ENCODE measurements at places on chromosomes 6 and 20. TPM values are rescaled to one million over a fixed set of nuclear protein-coding genes. Genes with fewer than 3 reads are reported as not detected.

The LCA5 gene
- 3.6 TPM for total RNA-seq

The EDEM2 gene
- 43.5 TPM for total RNA-seq

The ETV7 gene
- not detected for total RNA-seq

The HMGA1 gene
- 528 TPM for total RNA-seq

The TMEM30A gene
- 99.4 TPM for total RNA-seq

The C6orf163 gene
- total RNA-seq: 4.0 TPM

The TAAR5 gene
- total RNA-seq: not detected

GRCh38 chr6:9983168-9983567, 431.7 kb downstream of the TFAP2A start:
- H3K27ac ChIP-seq: no peak overlapping the region
- H3K27me3 ChIP-seq: no peaks in the 10 kb centered on the region
- no peaks in the 10 kb centered on the region for H3K4me1 ChIP-seq

DNA sequence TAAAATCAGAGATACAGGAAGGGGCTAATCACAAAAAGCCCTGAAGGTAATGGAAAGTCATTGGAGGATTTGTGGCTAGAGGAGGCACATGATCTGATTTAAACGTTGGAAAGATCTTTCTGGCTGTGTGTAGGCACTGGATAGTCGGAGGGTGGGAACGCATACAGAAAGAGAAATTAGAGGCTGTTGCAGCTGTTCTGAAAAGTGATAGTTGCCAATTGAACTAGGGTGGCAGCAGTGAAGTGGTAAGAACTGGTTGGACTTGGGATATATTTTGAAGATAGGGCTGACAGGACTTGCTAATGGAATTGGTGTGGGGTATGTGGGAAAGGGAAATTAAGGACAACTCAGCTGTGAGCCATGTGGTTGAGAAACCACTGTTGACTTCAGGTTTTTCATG, 223.6 kb downstream of the OGFRL1 start:
- H3K36me3 ChIP-seq: no peaks in the 10 kb centered on the region
- H3K27me3 ChIP-seq: peaks cover 2% of the 10 kb centered on the region
- no peak overlapping the region for H3K27ac ChIP-seq
- no peak for DNase-seq
- H3K4me3 ChIP-seq: no peak overlapping the region

DNA sequence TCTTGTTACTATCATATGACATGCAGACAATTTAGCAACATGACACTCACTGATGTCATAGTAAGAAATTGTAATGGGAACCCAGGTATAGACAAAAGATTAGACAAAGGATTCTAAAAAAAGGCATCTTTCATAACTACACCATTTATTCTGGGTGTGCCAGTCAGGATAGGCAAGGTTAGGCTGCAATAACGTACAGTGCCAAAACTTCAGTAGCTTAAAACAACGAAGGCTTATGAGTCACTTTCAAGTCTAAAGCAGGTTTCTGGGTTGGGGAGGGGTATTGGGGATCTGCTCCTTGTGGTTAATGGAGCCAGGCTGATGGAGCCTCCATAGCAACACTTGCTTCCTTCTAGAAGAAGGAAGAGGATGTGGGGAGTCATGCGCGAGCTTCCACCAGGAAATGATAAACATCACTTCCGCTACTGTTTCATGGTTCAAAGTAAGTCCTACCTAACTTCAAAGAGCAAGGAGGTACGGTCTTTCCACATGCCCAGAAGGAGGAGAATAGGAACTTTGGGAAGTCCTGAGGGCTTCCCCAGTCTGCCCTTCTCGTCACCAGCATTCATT, 2.0 kb upstream of the GTSF1L start:
- H3K4me1 ChIP-seq: peaks cover 15% of the 10 kb centered on the region
- H3K36me3 ChIP-seq: no peaks in the 10 kb centered on the region
- peak overlapping the region; percentile 53 for H3K27ac ChIP-seq

- peaks cover 2% of the 10 kb centered on the region for H3K27me3 ChIP-seq
- DNase-seq: no peak
- H3K36me3 ChIP-seq: peaks cover 6% of the 10 kb centered on the region
- no peak overlapping the region for H3K27ac ChIP-seq
- H3K4me3 ChIP-seq: no peak overlapping the region
These were observed 245.9 kb downstream of the ERMARD start for GRCh38 chr6:169997187-169997929.

DNA sequence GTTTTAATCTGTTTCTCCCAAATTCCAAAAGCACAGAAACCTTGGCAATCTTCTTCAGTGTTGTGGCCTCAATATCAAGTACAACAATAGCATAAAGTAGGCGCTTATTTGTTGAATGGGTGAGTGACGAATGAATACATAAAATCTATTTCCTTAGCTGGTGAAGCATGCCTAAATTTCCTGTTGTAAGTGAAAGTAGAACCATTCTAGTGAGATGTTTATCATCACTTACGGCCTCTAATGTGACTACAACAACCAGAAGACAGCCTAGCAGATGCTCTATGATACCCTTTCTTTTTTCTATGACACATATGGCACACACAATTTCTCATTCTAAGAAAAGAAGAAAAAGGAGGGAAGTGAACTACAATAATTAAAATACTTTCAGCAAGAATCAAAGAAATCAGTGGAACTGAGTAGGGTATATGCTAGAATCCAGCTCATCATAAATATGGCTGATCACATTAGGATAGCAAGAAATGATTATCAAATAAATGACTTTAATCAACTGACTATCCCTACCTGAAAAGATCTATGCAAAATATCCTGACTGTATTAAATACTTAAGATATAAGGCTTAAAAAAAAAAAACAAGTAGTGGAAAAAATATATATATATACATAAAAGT, 67.4 kb downstream of the BTBD9 start:
- peaks cover 4% of the 10 kb centered on the region for H3K4me1 ChIP-seq
- no peaks in the 10 kb centered on the region for H3K36me3 ChIP-seq
- no peak for DNase-seq
- no peaks in the 10 kb centered on the region for H3K27me3 ChIP-seq
- no peak overlapping the region for H3K27ac ChIP-seq

GRCh38 chr20:62508641-62509051, 32.9 kb upstream of the GATA5 start:
- no peak for DNase-seq
- no peak overlapping the region for H3K4me3 ChIP-seq
- H3K27ac ChIP-seq: no peak overlapping the region

DNA sequence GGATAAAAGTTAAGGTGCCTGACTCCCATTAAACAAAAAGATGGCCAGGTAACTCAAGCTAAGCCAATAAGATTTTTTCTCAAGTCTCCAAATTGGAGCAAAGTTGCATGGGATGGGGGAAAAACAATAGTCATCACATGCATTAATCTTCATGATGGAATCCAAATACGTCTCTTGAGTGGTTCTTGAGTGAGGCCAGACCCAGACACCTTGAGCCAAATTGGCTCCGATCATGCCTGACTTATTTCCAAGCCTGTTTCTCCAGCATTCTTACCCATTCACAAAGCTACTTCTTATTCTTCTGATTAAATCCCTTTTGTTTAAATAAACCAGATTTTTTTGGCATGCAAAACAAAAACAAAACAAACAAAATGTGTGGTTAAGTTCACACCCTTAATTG, 420.3 kb upstream of the NRSN1 start:
- H3K27me3 ChIP-seq: no peaks in the 10 kb centered on the region
- no peak for DNase-seq
- no peaks in the 10 kb centered on the region for H3K36me3 ChIP-seq
- no peak overlapping the region for H3K27ac ChIP-seq
- no peak overlapping the region for H3K4me3 ChIP-seq

GRCh38 chr6:37173493-37174195, 3.7 kb downstream of the PIM1 start:
- peaks cover 8% of the 10 kb centered on the region for H3K27me3 ChIP-seq
- H3K4me3 ChIP-seq: peak overlapping the region; percentile 73
- H3K4me1 ChIP-seq: peaks cover 14% of the 10 kb centered on the region
- H3K36me3 ChIP-seq: peaks cover 13% of the 10 kb centered on the region
- H3K27ac ChIP-seq: no peak overlapping the region
- no peak for DNase-seq

DNA sequence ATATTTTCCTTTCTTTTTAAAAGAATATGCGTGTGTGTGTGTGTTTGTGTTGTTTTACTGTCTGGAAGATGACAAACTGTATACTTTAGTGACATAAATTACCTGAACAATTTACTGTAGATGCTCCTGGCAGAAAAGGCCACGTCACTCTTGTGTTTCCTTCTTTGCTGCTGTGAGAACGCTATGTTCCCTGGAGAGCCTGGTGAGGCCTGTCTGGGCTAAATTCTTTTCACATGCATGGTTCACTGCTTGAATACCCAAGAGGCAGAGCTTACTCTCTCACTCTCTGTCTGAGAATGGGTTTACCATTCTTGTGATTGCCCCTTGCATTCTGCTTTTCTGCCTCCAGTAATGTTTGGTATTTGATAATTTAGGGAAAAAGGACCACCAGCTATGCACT, 64.3 kb downstream of the EDN1 start:
- H3K27me3 ChIP-seq: peaks cover 2% of the 10 kb centered on the region
- DNase-seq: no peak
- H3K4me1 ChIP-seq: no peaks in the 10 kb centered on the region
- H3K4me3 ChIP-seq: no peak overlapping the region
- no peak overlapping the region for H3K27ac ChIP-seq

DNA sequence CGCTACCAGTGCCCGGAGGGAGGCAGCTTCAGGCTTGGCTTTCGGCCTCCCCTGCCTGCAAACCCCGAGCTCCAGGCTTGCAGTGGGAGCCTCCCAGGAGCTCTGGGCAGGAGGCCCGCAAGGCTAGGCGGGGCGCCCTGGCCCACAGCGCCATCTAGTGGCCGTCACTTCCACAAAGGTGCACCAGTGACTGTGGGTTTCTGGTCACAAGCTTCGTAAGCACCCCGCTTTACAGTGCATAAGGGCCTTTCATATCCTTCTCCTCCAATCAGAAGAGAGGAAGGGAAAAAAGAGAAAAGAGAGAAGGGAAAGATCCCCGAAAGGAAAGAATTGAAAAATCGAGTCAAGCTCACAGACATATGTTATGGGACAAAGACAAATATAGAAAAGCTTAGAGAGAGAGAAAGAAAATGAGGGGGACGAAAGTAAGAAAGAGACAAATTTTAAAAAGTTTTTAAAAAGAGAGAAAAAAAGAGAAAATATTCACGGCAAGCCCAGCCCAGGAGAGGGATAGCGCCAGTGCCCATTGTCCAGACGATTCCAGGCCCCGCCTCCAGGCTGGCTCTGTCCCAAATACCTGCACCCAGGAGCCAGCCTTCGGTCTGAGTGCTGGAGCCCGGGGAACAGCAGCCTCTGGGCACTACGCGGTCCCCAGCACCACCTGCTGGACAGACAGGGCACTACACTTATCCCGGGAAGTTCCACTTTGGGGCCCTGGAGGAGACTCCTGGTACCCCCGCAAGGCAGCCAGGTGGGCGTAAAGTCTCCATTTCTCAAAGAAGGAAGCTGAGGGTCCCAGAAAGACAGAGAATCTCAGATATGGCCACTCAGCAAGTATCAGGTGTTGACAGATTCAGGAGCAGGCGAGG, 207.1 kb downstream of the PREX1 start:
- H3K4me3 ChIP-seq: peak overlapping the region; percentile 52
- peak; percentile 89 for DNase-seq
- peaks cover 20% of the 10 kb centered on the region for H3K27me3 ChIP-seq
- H3K4me1 ChIP-seq: peaks cover 4% of the 10 kb centered on the region
- no peak overlapping the region for H3K27ac ChIP-seq

DNA sequence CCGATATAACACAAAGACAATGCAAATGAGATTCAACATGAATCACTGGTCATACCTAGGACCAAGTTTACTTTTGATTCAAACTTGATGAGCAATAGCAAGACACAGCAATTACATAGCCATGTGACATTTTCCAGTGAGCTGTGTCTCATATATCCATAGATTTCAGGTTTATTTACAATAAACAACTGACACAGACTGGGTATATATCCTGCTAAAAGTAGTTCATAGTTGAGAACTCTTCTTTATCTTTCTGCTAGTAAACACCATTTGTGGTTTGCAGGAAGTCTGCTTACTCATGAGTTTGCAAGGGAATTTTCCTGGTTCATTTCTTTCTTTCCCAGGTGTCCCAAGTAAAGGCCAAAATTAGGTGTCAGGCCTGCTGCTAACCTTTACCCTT, 343.4 kb downstream of the KIF16B start:
- H3K4me1 ChIP-seq: no peaks in the 10 kb centered on the region
- no peak overlapping the region for H3K27ac ChIP-seq
- H3K27me3 ChIP-seq: no peaks in the 10 kb centered on the region
- H3K36me3 ChIP-seq: no peaks in the 10 kb centered on the region

- H3K27ac ChIP-seq: no peak overlapping the region
- DNase-seq: no peak
- peaks cover 10% of the 10 kb centered on the region for H3K27me3 ChIP-seq
- peaks cover 8% of the 10 kb centered on the region for H3K4me1 ChIP-seq
These were observed 64.8 kb downstream of the TRIM27 start for GRCh38 chr6:28858963-28859362.

DNA sequence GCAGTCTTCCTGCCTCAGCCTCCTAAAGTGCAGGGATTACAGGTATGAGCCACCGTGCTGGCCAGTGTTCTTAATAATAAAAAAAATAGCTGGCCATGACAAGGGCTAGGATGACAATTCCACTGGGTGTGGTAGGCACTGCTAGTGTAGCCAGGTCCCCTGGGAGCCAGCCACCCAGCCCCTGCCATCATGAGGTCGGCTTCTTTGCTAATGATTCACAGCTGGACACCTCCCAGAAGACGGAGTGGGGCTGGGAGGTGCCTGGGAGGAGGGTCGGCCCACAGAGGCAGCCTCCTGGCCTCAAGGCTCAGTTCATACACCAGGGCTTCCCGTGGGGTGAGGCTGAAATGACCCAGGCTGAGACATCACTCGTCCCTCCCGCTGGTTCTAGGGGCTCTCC, 230.4 kb downstream of the TAF4 start:
- no peak overlapping the region for H3K4me3 ChIP-seq
- no peaks in the 10 kb centered on the region for H3K4me1 ChIP-seq
- H3K27ac ChIP-seq: no peak overlapping the region

- H3K36me3 ChIP-seq: no peaks in the 10 kb centered on the region
- no peak for DNase-seq
- no peak overlapping the region for H3K27ac ChIP-seq
- H3K27me3 ChIP-seq: peaks cover 10% of the 10 kb centered on the region
- no peak overlapping the region for H3K4me3 ChIP-seq
- H3K4me1 ChIP-seq: no peaks in the 10 kb centered on the region
These were observed 37.3 kb upstream of the BPIFA2 start for GRCh38 chr20:33130568-33131061.
